ENCODE measurements at places on chromosomes 16 and 17. TPM values are rescaled to one million over a fixed set of nuclear protein-coding genes. Genes with fewer than 3 reads are reported as not detected.

- DNase-seq = peak; percentile 89
These were observed 6.8 kb upstream of the TBC1D3B start for GRCh38 chr17:36183001-36183971.

DNA sequence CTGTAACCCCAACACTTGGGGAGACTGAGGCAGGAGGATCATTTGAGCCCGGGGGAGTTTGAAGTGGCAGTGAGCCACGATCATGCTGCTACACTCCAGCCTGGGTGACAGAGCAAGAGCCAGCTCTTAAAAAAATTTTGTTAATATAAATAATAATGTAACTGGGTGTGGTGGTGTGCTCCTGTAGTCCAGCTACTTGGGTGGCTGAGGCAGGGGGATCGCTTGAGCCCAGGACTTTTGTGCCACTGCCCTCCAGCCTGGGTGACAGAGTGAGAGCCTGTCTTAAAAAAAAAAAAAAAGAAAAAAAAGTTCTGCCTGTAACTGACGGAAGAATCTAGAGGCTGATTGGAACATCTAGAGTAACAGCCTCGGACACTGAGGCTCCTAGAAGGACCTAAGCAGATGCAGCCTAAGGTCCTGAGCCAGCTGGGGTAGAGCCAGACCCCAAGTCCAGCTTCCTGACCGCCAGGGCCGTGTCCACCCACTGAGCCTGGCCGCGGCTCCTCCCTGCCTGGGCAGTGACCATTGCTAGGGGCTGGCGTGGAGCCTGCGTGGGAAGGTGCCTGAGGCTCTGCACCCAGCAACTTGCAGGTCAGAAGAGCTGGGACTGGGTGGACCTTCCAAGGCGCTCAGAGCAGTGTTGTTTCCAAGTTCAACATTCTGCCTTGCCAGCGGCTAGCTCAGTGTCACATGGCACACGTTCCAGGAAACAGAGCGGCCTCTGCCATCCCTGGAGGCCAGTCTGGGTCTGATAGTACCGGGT lies 209.4 kb upstream of the CIBAR2 start:
- DNase-seq = peak; percentile 99

- peak; percentile 47 for DNase-seq
These were observed 16.2 kb upstream of the XYLT2 start for GRCh38 chr17:50329716-50330115.

GRCh38 chr17:34126965-34127364 lies 128.1 kb upstream of the CCL2 start:
- DNase-seq = no peak

- DNase-seq = no peak
These were observed 1.6 kb upstream of the KRTAP2-4 start for GRCh38 chr17:41067281-41067680.

DNA sequence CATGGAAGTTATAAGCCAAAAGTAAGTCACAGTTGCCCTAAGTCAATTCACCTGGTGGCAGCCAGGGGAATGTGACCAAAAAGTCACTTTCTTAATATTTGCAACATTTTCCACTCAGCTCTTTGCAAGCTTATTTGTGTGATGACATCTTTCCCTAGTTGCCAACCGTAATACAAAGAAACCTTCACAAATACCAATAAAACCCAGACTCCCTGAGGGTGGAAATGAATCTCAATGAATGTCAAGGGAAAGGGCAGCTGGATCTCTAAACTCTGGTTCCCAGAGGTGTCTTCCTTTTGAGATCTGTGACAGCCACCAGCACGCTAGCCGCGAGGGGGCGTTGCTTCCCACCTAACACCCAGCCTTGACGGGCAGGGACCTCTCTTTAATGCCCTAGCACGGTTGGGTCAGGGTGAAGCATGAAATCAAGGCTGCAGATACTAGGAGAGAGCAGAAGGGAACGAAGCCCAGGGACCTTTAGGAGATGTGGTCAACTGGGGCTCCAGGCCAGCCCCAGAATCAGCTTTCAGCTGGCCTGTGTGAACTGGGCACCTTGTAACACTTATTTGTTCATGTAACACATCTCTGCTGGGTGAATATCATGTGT lies 82.2 kb downstream of the CMC2 start:
- DNase-seq = no peak

DNA sequence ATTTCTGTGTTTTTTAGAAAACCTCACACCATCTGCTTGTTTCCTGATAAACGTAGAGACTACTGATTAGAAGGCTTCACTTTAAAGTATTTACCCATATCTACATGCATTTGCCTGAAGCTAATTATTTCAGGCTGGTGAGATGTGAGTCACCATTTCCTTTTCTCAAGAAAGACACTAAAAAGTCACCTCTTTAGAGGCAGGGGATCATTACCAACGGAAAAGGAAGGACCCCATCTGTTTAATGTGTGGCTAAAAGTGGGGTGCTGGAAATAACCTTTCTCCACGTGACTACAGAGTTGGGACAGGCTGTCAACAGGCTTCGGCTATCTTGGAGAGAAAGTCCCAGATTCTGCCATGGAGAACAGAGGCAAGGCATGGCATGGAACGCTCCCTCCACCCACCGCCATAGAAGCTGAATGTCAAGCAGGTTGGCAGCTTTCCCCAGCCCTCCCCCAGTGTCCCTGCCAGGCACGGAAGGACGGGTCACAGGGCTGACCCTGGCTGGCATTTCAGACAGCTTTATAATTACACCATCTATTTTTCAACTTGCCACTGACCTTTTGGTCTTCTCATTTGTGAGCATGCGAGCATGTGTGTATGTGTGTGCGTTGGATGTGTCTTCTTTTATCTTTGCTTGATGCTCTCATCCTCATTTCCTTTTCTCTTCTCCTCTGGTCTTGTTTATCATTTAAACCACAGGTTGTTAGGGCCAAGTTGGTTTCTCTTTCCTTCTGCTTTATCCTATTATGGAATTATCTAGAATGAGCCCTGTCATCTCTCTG lies 157.0 kb downstream of the CPPED1 start:
- DNase-seq = no peak

DNA sequence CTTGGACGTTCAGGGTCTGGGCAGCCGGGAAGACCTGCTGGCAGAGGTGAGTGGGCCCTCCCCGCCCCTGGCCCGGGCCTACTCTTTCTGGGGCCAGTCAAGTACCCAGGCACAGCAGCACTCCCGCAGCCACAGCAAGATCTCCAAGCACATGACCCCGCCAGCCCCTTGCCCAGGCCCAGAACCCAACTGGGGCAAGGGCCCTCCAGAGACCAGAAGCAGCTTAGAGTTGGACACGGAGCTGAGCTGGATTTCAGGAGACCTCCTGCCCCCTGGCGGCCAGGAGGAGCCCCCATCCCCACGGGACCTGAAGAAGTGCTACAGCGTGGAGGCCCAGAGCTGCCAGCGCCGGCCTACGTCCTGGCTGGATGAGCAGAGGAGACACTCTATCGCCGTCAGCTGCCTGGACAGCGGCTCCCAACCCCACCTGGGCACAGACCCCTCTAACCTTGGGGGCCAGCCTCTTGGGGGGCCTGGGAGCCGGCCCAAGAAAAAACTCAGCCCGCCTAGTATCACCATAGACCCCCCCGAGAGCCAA lies 8.6 kb upstream of the ABCC3 start:
- peak; percentile 91 for DNase-seq

- no peak for DNase-seq
These were observed 18.4 kb downstream of the CYB5D2 start for GRCh38 chr17:4161192-4161966.

DNA sequence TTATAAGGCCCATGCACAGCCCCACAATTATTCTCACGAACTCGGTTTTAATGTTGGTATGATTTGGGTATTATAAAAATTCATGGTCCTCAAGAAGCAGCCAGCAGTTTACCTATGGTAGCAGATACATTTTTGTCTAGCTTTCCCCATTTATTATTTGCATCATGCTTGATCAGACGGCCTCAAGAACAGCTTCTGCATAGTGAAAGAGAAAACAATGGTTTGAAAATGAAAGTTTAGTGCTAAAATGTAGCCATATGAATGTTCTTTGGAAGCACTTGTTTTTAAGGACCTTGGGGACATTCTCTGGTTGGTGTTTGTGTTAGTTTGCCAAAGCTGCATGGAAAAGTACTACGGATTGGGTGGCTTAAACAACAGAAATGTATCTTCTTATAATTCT lies 72.4 kb upstream of the CPHXL start:
- DNase-seq = no peak

GRCh38 chr17:2837147-2837561 lies 40.9 kb downstream of the RAP1GAP2 start:
- no peak for DNase-seq

GRCh38 chr16:5215901-5216300 lies 118.3 kb upstream of the EEF2KMT start:
- DNase-seq = no peak

- no peak for DNase-seq
These were observed 8.1 kb upstream of the MRPL58 start for GRCh38 chr17:75004371-75004770.

DNA sequence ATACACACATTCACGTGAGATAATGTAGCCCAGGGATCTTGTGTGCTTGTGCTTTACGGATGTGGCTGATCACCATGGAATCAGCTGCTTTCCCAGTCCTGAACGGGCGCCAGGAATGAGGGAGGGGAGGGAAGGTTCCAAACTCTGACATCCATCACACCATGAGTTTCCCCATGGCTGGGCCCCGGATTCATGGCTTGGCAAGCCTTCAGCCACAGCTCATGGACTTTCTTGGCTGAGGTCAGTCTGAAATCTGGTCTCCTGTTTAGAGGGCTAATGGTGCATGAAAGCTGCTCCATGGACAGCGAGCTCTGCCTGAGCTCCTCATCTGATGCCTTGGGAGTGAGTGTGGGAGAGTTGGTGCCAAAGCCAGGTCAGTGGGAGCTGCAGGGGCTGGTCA lies 767.6 kb upstream of the EEF2KMT start:
- no peak for DNase-seq

- DNase-seq = no peak
These were observed 50.4 kb downstream of the SNX29 start for GRCh38 chr16:12026741-12027490.

- DNase-seq = no peak
These were observed 314.6 kb upstream of the MAF start for GRCh38 chr16:79914961-79915720.

DNA sequence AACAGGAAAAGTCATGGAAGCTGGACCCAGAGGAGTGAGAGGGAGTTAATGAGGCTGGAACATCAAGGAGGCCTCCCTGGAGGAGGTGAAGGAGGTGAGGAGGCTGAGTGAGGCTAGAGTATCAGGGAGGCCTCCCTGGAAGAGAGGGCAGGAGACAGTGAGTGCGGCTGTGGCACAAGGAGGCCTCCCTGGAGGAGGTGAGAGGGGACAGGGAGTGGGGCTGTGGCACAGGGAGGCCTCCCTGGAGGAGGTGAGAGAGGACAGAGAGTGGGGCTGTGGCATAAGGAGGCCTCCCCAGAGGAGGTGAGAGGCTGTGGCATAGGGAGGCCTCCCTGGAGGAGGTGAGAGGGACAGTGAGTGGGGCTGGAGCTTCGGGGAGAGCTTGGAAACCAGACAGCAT lies 5.5 kb downstream of the CAMKK1 start:
- DNase-seq = no peak

GRCh38 chr16:85393674-85394451 lies 219.3 kb upstream of the GSE1 start:
- DNase-seq = peak; percentile 89

- no peak for DNase-seq
These were observed at the start of gene STAC2 for GRCh38 chr17:39225308-39225958. STAC2 (minus strand) TSS chr17:39225945; CDS start chr17:39225502, 443 bp downstream.

DNA sequence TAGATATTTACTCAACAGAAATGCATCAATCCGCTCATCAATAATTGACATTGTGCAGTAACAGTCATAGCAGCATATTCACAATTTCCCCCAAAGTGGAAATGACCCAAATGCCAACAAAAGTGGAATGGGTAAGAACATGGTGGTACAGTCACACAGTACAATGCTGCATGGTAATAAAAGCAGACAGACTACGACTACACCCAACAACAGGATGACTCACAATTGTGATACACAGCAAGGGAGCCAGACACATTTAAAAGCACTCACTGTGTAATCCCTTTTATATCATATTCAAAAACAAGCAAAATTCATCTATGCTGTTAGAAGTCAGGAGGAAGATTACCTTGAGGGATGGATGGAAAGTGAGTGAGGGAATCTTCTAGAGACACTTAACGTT lies 76.5 kb upstream of the NUDT7 start:
- no peak for DNase-seq

- no peak for DNase-seq
These were observed 245.4 kb downstream of the NTN1 start for GRCh38 chr17:9266697-9267117.

DNA sequence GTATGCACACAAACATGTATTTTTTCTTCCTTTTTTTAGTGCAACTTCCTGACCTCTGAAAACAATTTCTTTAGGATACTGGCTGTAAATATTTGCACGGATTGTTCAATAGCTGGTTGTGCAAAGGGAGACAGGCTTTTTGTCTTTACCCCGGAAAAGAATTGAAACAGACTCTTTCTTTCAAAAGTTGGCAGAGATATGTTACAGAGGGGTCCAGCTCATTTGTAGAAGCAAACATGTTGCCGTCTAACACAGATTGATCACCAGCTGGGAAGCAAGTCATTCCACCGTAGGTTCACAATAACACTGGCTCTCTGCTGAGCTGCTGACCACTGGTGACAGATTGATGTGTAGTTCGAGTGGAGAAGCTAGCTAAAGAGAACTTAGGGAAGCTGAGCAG lies 130.9 kb downstream of the STX8 start:
- no peak for DNase-seq

DNA sequence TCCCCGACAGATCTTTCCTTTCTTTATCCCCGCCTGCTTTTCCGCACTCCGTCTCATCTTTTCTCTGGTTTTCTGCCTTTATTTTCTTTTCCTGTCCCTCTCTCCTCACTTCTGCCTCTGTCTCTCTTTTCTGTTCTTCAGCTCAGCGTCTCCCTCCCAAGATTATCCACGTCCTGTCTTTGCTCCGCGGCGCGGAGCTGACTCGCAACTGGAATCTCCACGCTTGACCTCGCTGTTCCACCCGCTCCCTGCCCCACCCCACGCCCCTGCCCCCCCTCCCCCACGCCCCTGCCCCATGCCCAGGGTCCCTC lies 4.9 kb upstream of the LHX1 start:
- no peak for DNase-seq

DNA sequence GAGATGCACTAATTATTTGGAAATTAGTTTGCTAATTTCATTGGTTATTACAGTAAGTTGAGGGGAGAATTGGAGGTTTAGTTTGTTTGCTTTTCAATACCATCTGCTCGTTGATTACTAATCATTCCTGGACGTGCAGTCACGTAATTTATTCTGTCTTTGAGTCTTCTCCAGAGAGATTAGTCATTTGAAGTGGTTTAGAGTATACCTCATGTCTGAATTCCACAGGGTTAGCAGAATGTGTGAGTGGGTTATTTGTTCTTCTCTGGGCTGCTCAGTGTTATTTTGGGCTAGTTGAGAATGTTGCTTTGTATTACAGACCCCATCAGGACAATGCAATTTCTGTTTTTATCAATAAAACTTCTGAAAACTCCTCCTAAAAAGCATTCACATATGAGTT lies 265.0 kb downstream of the RBFOX1 start:
- no peak for DNase-seq

- no peak for DNase-seq
These were observed 152.0 kb downstream of the SDK2 start for GRCh38 chr17:73492125-73492820.

SPNS3 gene
- 0.32 TPM for total RNA-seq

TPSB2 gene
- 58.7 TPM for total RNA-seq

KRTAP2-3 gene
- total RNA-seq = not detected

RAB37 gene
- total RNA-seq = 1.6 TPM

KRTAP4-4 gene
- not detected for total RNA-seq

ANKRD40CL gene
- not detected for total RNA-seq

CRYM gene
- total RNA-seq = 1.0 TPM

GAA gene
- 42.8 TPM for total RNA-seq

MSLN gene
- 0.29 TPM for total RNA-seq

SLC5A11 gene
- not detected for total RNA-seq

ABAT gene
- total RNA-seq = 4.4 TPM

All from posterior vena cava (tissue), 2 donors.